Lung (tissue), 17 donors: ENCODE measurements at places on chromosomes 11 and 22. TPM values are rescaled to one million over a fixed set of nuclear protein-coding genes. Genes with fewer than 3 reads are reported as not detected.
A peak's percentile ranks its signal among the peaks of the same experiment; 100 is the strongest.

The HTR3B gene
- total RNA-seq, result not detected

DNA sequence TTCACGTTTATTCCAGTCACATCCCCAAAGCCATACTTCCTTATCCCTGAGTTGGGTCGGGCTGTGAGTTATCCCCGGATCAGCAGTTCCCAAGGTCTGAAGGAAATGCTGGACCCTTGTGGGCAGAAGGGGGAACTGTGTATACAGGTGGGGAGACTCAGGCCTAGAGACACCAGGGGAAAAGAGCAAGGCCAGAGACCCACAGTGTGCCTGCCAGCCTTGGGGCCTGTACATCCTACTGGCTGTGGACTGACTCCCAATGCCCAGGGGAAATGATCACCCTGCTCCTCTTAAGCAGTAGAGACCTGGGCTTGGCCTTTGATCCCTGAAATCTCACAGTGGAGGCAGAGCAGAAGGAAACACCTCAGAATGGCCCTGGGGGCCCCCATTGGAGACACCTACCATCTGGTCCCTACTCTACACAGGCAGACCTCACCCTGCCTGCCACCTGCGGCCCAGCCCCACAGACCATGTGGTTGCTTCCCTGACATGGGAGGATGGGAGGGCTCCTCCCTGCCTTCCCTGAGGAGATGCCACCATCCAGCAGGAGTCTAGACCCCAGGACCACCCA, 1.3 kb downstream of the SELENOM start:
- H3K27ac ChIP-seq, result no peak overlapping the region
- H3K36me3 ChIP-seq, result peaks cover 13% of the 10 kb centered on the region
- H3K27me3 ChIP-seq, result no peaks in the 10 kb centered on the region
- H3K4me3 ChIP-seq, result peak overlapping the region; percentile 69

- H3K4me1 ChIP-seq, result no peaks in the 10 kb centered on the region
- peak; percentile 17 for DNase-seq
- H3K27me3 ChIP-seq, result peaks cover 19% of the 10 kb centered on the region
- H3K27ac ChIP-seq, result no peak within 1 kb of the TSS
- peak within 1 kb of the TSS; percentile 45 for H3K4me3 ChIP-seq
Measured at GRCh38 chr11:129815596-129816461, at the start of gene TMEM45B. Gene TMEM45B, plus strand, starts transcription at chr11:129815848. Its CDS starts 36,635 bp downstream, at chr11:129852483.

GRCh38 chr11:71843858-71844257, 10.9 kb downstream of the DEFB108B start:
- no peaks in the 10 kb centered on the region for H3K27me3 ChIP-seq
- H3K4me3 ChIP-seq, result no peak overlapping the region
- H3K36me3 ChIP-seq, result no peaks in the 10 kb centered on the region
- no peak overlapping the region for H3K27ac ChIP-seq
- no peaks in the 10 kb centered on the region for H3K4me1 ChIP-seq

DNA sequence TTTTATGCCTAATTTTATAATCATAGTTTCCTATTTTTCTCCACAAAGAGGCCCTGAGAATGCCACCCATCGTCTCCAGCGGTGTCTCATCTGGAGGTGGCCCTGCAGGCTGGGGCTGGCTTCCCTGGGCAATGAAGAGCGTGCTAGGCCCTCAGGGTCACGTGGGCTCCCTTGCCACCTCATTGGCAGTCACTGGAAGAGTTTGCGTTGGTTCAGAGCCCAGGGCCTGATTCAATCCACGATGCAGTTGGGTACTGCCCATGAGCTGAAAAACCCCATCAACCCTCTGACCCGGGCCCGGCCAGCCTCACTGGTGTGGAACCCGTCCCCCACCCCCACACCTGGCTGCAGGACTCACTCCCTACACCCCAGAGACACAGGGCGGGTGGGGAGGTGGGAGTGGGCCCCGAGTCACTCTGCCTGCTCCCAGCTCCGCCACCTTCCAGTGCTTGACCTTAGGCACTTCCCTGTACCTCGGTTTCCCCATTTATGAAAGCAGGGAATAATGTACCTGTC, 43.4 kb upstream of the A4GALT start:
- no peak overlapping the region for H3K27ac ChIP-seq
- DNase-seq, result no peak
- H3K36me3 ChIP-seq, result no peaks in the 10 kb centered on the region

- DNase-seq, result no peak
- no peak overlapping the region for H3K4me3 ChIP-seq
- H3K27ac ChIP-seq, result no peak overlapping the region
- no peaks in the 10 kb centered on the region for H3K36me3 ChIP-seq
Measured at GRCh38 chr11:20235164-20235563, 74.9 kb upstream of the DBX1 start.

The PKDREJ gene
- 0.06 TPM for total RNA-seq

The MS4A12 gene
- not detected for total RNA-seq

- no peak for DNase-seq
- H3K4me3 ChIP-seq, result no peak overlapping the region
- H3K36me3 ChIP-seq, result peaks cover 8% of the 10 kb centered on the region
- H3K4me1 ChIP-seq, result peaks cover 11% of the 10 kb centered on the region
Measured at GRCh38 chr22:38267086-38267485, 5.7 kb downstream of the TMEM184B start.
